ENCODE measurements at places on chromosomes 5 and 9.

DNA sequence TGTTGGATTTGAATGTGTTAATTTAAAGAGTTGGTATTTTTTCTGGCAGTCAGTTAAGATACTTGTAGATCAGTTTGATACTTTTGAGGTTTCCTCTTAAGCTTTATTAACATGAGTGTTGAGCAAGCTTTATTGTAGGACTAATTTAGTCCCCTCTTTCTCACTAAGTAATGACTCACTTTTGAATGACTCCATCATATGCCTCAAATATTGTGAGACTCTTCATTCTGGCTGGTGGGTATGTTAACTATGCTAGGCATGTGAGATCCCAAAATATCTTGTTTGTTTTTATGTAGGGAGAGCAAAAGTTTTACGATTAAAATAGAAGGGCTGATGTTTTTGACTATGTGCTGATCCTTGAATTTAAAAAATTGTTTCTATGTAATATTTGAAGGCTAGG lies 355.7 kb downstream of the IZUMO3 start:
- no peak for DNase-seq

- DNase-seq = no peak
Observed at GRCh38 chr5:76805821-76806505, 12.9 kb upstream of the F2RL1 start.

- no peak for DNase-seq
Observed at GRCh38 chr5:163772644-163773043, 267.2 kb downstream of the MAT2B start.

GRCh38 chr9:79432485-79432884 lies 139.3 kb upstream of the TLE4 start:
- no peak for DNase-seq

DNA sequence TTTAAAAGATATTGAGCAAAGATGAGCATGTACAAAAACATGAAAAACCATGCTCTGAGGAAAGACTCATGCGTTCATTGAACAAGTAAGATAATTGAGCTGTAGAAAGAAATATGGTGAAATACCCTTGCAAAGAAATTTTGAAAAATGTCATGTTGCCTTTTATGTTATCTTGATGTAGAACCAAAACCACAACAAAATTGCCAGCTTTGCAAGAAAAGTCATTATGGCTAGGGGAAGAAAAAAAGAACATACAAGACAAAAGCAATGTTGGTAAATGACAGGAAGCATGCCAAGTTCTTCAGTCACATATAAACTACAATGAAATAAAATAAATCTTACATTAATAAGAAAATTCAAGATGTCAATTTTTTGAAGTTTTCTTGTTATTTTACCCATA lies 368.0 kb downstream of the IRX1 start:
- no peak for DNase-seq

GRCh38 chr9:14412775-14413174 lies 98.8 kb upstream of the NFIB start:
- DNase-seq = no peak

DNA sequence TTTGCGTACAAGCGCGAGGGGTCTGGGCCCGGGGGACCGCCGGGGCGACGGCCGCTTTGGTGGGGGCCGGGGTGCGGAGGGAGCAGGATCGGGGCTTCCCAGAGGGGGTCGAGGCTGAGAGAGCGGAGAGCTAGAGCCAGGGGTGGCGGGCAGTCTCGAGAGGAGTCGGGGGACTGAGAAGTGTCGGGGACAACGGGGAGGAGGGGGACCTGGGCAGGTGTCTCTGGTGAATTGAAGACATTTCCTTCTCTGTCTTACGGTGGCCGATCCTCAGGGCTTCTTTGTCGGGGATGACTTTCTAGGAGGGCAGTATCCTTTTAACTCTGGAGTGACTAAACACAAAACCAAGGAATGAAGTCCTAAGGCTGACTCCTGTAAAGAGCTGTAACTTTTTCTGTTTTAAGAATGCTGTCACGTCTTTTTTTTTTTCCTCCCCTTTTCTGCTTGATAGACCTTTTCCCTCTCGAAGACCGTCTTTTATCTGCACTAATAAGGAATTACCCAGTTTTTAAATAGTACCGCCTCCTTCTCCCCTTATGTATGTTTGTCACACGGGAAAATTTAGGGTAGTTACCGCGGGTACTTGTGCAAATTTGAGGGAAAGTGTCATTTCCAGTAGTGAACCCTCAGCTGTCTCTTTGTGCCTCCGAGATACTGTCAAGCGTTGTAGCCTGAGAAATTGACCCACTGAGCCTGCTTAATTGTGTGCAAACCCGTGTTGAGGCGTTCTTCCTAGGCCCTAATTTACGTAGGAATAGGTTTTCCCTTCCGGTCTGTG lies 822 bp downstream of the DENND4C start:
- DNase-seq = peak; percentile 26

DNA sequence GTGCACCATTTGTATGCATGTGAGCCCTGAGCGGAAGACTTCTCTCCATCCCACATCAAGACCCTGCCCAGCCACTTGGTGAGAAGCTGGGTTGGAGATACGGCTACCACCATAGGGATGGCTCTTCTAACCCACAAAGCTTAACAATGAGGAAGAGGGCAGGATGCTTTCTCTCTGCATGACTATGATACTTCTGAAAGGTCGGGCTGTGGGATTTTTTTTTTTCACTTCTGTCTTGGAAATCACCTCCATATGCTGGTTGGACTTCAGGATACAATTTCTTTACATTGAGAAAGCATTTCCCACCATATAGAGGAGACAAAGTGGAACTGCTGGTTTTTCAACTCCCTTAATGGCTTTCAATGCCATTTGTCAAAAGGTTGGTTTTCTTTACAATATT lies 30.5 kb downstream of the ZNF366 start:
- DNase-seq = no peak

DNA sequence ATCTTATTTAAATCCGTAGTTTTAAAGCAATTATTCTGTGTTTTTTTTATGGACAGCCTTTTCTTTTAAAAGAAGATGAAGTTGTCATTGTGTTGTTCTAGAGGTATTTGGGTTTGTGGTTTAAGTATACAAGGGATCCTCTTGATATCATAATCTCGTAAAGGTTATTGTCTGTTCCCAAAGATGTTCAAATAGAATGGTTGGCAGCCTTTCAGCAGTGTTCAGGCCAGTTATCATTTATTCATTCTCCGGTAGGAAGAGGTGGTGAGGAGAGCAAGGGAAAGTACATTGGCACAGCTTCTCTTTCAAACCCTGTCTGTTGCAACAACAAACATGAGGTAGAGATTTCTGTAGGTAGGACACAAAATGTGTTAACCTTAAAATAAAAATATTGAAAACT lies 147.0 kb downstream of the FOCAD start:
- no peak for DNase-seq

DNA sequence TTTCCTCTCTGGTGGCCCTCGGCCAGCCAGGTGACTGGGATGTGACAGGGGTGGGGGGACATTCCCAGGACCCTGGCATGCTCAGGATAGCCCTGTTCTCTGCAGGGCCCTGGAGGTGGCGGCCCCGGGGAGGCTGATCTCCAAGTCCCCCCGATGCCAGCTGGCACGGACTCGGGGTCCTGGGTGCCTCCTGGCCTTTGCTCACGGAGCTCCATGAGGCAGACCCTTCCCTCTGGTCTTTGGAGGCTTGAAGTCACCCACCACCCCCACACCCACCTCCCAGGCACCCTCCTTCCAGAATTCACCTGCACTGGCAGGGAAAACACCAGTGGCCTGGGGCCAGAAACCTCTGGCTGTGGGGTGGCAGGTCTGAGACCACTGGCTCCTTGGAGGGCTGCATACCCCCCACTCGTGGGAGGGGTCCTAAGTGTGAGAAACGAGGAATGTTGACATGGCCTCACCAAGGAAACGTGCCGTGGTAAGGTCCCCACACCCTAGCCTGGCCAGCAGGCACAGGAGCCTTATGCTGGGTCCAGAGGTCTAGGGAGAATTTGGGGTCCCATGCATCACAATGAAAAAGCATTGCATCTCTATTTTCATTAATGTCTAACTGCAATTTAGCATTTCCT lies 130.8 kb upstream of the FAM120A start:
- DNase-seq = no peak

GRCh38 chr5:180339583-180340183 lies 13.5 kb downstream of the GFPT2 start:
- no peak for DNase-seq

GRCh38 chr5:73694089-73694488 lies 68.1 kb downstream of the ARHGEF28 start:
- DNase-seq = no peak

DNA sequence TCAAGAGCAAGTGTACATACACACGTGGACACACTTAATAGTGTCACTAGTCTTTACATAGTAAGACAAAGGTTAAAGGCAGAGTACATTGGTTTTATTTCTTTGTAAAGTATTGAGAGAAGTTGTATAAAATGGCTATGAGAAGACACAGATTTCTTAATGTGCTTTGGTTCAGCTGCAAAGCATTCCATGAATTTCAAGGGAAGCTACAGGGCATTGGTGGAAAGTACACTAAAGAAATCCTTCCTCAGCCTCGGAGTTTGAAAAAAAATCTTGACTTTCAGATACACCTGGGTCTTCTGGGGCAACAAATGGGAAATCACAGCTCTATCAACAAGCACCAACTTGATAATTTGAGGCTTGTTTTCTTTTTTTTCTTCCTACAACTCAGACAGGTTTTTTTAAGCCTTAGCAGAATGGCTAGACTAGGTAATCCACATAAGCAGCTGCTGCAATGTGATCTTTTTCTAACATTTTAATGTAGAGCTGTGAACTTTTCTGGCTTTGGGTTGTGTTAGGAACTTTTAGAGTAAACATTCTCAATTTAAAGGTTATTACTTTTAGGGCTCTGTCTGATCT lies 140.4 kb upstream of the FST start:
- no peak for DNase-seq

- no peak for DNase-seq
Observed at GRCh38 chr9:88696501-88696900, 161.5 kb downstream of the NXNL2 start.

DNA sequence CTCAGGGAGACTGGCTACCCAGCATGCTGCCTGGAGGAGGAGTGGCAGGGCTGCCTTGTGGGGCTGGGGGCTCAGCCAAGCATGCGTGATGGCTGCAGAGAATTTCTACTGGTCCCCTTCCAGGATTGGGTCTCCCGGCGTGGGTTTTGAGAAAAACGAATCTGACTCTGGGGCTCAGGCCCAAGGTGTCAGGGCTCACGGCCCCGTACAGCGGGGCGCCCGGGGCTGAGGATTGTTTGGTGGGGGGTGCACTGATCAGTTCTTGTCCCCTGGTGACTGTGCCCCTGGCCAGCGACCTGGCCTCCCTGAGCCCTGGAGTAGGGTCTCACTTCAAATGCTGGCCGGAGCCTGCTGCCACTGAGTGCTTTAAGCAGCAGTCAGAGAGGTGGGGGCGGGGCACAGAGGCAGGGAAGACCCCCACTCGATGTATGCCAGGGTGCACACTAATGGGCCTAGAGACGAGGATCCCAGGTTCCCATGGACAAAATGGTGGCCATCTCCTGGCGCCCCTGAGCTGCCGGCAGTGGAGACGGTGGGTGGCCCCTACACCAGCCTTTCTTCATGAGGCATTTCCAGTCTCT lies 45.5 kb upstream of the RNU6ATAC start:
- DNase-seq = no peak

GRCh38 chr5:67238191-67238590 lies 41.6 kb upstream of the CD180 start:
- no peak for DNase-seq

DNA sequence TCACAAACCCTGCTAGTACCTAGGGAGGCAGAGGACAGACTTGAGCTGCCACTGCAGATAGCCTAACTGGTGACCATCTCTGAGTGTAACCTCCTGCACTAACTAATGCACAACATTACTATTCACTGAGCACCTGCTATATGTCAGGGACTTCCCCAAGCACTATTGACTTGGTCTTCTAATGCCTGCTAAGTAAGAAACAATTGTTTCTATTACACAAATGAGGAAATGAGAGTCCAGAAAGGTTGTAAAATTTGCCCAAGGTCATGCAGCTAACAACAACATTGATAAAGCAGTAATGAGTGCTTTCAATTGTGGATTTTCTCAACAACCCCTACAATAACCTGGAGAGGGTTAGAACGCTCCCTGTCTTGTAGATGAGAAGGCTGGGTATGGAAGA lies 183.7 kb downstream of the ZNF462 start:
- no peak for DNase-seq

- DNase-seq = no peak
Observed at GRCh38 chr9:16624744-16625117, 245.7 kb downstream of the BNC2 start.

- DNase-seq = no peak
Observed at GRCh38 chr9:3751125-3751758, 225.4 kb upstream of the RFX3 start.

DNA sequence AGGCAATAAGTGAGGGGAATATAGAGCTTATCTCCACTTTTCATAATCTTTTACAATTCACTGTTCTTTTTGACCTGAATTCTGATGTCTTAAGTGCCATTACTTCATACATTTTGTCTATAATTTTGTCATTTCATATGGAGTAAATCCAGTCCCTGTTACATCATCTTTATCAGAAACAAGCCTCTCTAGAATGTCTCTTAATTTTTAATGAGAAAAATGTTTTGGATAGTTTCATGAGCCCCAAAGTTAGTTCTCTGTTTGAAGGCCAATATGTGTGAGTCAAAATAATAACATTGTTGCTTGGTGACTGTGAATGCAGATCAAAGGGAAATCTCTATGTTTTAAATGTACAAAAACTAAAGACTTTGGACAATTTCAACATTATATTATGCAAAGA lies 329.6 kb upstream of the ARRDC3 start:
- DNase-seq = no peak

- DNase-seq = no peak
Observed at GRCh38 chr5:114360816-114361723, 800 bp upstream of the KCNN2 start.

- DNase-seq = no peak
Observed at GRCh38 chr5:173310218-173310769, 17.9 kb downstream of the STC2 start.

GRCh38 chr5:155827949-155828348 lies 499.0 kb upstream of the SGCD start:
- no peak for DNase-seq

DNA sequence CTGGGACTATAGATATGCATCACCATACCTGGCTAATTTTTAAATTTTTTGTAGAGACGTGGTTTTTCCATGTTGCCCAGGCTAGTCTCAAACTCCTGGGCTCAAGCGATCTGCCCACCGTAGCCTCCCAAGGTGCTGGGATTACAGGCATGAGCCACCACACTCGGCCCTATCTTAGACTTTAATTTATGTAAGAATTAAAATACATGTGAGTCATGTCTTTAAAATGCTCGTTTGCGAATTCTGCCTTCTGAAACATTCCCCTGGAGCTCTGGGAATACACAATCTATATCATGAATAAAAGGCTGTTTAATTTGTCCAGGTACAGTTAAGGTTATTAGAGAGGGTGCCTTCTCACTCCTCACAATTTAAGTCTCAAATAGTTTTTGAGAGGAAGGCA lies 32.8 kb downstream of the RHOBTB3 start:
- no peak for DNase-seq

All from CD4-positive, alpha-beta T cell treated with Interleukin-6 for 4 hours (primary cell).